A673 (cell line): ENCODE measurements at places on chromosomes 16 and 17.

DNA sequence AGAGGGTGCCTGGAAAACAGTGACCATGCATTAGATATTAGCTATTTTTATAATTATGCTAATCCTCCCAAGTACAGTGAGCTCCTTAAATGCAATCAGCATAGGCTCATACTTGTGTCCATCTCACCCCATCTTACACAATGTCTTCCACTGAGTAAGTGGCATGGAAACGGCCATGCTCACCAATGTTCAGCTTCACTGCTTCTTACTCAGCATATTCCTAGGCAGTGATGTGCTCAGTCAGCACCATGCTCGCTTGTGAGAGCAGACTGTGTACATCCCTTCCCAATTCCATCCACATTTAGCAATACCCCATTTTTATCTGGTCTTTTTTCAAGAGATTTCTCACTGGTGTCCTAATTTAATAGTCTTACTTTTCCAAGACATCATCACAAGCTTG is 454.8 kb upstream of the SOX9 start:
- no peak for DNase-seq

GRCh38 chr17:17042851-17043460 is 699 bp downstream of the MPRIP start:
- no peak for DNase-seq

- DNase-seq = no peak
Measured at GRCh38 chr16:50972876-50973275, 178.2 kb downstream of the SALL1 start.

GRCh38 chr17:50155115-50155819 is 4.8 kb upstream of the PPP1R9B start:
- DNase-seq = no peak
